Liver (tissue), 10 donors: ENCODE measurements at places on chromosomes 13 and 19. TPM values are rescaled to one million over a fixed set of nuclear protein-coding genes. Genes with fewer than 3 reads are reported as not detected.
A peak's percentile ranks its signal among the peaks of the same experiment; 100 is the strongest.

DNA sequence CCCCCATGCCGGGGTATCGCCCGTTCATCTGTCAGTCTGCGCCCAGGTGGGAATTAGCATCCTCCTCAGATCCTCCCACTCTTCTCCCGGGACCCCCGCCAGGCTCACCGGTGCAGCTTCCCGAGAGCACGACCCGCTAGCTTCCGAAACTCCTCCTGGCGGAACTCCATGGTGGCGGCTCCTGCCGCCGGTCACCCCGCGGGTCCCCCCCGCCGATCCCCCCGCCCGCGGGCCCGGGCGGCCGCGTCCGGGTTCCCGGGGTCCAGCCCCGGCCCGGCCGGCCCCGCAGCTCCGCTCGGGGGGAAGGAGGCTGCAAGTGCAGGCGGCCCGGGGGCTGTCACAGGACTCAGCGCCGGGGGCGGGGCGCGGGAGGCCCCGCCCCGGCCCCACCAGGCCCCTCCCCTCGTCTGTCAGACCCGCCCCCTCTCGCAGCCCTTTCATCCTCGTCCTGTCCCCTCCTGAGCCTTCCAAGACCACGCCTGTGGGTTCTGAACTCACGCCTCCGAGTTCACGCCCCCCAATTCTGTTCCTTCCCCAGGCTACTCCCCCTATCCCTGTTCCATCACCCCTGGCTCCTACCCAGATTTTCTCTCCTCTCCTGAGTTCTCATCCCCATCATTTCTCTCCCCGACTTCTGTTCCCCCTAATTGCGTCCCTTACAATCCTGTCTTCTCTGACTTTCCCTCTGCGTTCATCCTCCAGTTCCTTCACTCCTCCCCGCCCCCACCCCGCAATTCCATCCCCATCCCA lies at the start of gene SLC17A7:
Gene SLC17A7, minus strand, starts transcription at position 318 of the 750 bp plus-strand sequence. Its CDS starts 148 bp downstream, at position 170.
- H3K36me3 ChIP-seq = peaks cover 2% of the 10 kb centered on the region
- peaks cover 4% of the 10 kb centered on the region for H3K4me1 ChIP-seq
- DNase-seq = no peak
- peaks cover 3% of the 10 kb centered on the region for H3K27me3 ChIP-seq

DNA sequence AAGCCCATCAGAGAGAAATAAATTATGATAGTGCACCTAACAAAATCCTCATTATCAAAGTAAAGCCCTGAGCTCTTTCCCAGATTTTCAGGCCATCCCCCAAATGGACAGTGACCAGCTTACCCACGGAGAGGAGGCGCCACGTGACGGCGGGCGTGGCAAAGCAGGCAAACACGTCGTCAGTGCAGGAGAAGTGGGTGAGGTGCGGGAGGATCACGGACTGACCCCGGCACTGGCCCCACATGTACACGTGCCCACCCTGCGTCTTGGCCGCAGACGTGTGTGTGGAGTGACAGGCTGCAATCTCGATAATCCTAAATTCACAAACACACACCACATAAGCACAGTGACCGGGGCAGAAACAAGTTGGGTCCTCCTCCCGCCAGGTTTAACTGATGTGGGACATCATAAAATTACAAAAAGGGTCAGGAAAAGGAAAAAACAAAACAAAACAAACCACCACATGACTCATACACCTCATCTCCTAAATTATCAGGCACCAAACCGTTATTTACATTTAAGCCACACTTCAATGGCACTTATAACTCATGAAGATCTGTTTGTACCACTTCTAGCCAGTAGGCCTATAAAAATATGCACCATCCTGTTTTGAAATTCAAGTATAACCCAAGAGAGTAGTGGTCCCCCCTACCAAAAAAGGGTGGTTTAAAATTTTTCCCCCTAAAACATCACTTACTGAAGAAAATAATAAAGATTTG lies 30.1 kb downstream of the RCBTB2 start:
- no peak overlapping the region for H3K27ac ChIP-seq
- H3K27me3 ChIP-seq = no peaks in the 10 kb centered on the region
- peaks cover 2% of the 10 kb centered on the region for H3K36me3 ChIP-seq

- H3K27me3 ChIP-seq = no peaks in the 10 kb centered on the region
- no peak for DNase-seq
- no peak overlapping the region for H3K27ac ChIP-seq
- no peak overlapping the region for H3K4me3 ChIP-seq
- no peaks in the 10 kb centered on the region for H3K36me3 ChIP-seq
These were observed 217.1 kb downstream of the COL4A1 start for GRCh38 chr13:110089815-110090214.

DNA sequence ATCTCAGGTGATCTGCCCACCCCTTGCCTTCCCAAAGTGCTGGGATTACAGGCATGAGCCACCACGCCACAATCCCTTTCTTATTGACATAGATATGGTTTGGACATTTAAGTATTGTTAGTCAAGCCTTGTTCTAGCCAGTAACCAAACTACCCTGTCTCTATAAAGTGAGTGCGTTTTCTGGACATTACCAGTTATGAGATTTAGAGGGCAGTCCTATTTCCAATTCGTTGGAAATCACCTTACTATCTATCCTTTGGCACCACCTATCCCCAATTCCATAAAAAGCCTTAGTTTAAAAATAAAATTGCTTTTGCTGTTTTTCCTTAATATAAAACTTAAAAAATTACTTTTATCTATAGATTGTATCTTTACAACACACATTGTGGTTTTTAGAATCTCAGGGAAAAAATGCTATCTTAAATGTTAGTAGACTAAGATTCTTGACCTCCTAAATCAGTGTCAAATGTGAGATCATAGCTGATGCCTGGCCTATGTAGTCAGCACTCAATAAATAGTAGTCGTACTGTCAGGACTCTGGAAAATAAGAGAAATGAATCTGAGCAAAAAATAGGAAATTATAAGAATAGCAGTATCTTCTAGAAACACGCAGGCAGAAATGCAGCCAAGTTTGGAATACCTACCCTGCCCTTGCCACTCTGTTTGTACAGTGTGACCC lies 57.0 kb downstream of the NUFIP1 start:
- no peak overlapping the region for H3K4me3 ChIP-seq
- peak overlapping the region; percentile 9 for H3K27ac ChIP-seq
- H3K36me3 ChIP-seq = no peaks in the 10 kb centered on the region
- no peak for DNase-seq

- no peak overlapping the region for H3K27ac ChIP-seq
- no peaks in the 10 kb centered on the region for H3K27me3 ChIP-seq
- no peak overlapping the region for H3K4me3 ChIP-seq
- H3K4me1 ChIP-seq = peaks cover 12% of the 10 kb centered on the region
- no peak for DNase-seq
These were observed 20.3 kb downstream of the ZC3H4 start for GRCh38 chr19:47093254-47093653.

- H3K4me3 ChIP-seq = no peak overlapping the region
- peak; percentile 27 for DNase-seq
- peaks cover 9% of the 10 kb centered on the region for H3K36me3 ChIP-seq
- H3K27me3 ChIP-seq = no peaks in the 10 kb centered on the region
These were observed 4.7 kb downstream of the PCID2 start for GRCh38 chr13:113203507-113204377.

- H3K27me3 ChIP-seq = no peaks in the 10 kb centered on the region
- H3K36me3 ChIP-seq = no peaks in the 10 kb centered on the region
- no peak overlapping the region for H3K4me3 ChIP-seq
- no peak for DNase-seq
- H3K4me1 ChIP-seq = no peaks in the 10 kb centered on the region
- no peak overlapping the region for H3K27ac ChIP-seq
These were observed 122.3 kb downstream of the ZDHHC20 start for GRCh38 chr13:21336609-21337349.

DNA sequence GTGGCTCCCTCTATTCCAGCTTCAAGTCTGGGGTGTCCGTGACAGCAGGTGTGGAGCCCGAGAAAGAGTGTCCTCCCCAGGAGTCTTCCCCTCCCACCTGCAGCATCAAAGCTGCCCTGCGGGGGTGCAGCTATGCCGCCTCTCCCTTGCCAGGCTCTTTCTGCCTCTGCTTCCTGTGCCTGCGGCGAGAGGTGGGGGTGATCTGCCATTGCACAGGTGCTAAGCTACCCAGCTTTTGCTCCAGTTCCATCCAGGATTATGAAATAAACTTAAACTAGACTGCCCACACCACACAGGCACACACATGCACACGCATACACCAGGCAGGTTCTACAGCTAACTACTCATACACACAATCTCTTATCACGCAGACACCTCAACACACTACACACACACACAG lies 104.7 kb upstream of the CLDN10 start:
- H3K27me3 ChIP-seq = no peaks in the 10 kb centered on the region
- no peak overlapping the region for H3K27ac ChIP-seq
- DNase-seq = no peak
- no peaks in the 10 kb centered on the region for H3K4me1 ChIP-seq
- H3K36me3 ChIP-seq = no peaks in the 10 kb centered on the region

DNA sequence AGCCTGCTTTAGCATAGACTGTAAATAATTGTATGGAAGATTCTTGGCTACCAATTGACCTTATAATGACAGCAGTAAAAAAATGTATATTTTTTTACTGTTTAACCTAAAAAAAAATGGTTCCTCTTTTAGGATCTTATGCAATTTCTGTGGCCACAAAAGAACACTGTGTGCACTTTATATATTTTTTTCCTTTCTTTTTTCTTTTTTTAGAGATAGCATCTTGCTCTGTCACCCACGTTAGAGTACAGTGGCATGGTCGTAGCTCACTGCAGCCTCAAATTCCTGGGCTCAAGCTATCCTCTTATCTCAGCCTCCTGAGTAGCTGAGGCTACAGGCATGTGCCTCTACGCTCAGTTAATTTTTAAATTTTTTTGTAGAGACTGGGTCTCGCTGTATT lies 6.1 kb downstream of the FLT3 start:
- peaks cover under 1% of the 10 kb centered on the region for H3K4me1 ChIP-seq
- DNase-seq = no peak
- no peak overlapping the region for H3K4me3 ChIP-seq
- H3K36me3 ChIP-seq = no peaks in the 10 kb centered on the region

DNA sequence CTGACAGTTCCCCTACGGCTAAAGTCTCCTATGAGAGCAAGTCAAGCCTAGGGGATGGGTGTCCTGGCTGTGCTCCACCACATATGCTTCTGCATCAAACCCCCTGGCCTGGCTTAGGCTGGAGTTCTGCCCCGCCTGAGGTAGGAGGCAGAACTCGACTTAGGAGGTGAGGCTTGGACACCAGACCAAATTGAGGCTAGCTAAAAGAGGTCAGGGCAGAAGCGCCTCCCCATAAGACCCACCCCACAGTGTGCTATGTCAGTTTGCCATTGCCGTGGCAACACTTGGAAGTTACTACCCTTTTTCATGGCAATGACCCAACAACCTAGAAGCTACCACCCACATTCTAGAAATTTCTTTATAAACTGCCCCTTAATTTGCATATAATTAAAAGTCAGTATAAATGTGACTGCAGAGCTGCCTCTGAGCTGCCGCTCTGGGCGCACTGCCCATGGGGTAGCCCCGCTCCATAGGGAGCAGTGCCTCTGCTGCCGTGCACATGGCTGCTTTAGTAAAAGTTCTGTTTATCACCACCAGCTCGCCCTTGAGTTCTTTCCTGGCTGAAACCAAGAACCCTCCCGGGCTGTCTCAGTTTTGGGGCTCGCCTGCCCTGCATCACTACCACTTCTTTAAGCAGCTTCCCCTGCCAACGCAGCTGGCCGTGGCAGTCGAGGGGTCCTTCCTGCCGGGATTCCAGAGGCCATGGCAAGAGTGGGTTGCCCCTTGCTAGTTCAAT lies 20.2 kb downstream of the AP1M1 start:
- no peaks in the 10 kb centered on the region for H3K4me1 ChIP-seq
- no peak overlapping the region for H3K4me3 ChIP-seq
- peaks cover 31% of the 10 kb centered on the region for H3K36me3 ChIP-seq
- no peaks in the 10 kb centered on the region for H3K27me3 ChIP-seq
- no peak overlapping the region for H3K27ac ChIP-seq

DNA sequence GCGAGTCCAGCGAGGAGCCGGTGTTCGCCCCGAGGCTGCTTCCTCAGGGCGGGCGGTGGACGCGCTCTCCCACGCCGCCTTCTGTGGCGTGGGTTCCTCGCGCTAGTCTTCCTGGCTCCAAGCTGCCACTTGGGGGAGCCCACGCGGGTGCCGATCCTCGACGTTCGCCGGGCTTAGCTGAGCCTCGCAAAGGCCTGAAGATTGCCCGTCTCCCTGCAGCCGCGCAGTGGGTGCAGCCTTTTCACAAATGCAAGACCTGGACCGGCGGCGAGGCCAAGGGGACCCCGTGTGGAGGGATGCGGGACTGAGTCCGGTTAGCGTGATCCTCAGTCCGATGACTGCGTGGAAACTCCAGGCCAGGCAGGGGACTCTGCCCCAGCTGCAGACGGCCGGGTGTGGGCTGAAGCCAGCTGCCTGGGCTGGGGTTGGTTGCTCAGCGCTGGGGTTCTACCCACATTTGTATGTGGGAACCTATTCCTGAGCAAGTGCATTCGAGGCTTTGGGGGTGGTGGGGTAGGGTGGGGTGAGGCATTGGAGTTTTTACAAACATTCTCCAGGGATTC lies 16.6 kb upstream of the LRP3 start:
- no peak for DNase-seq
- H3K36me3 ChIP-seq = no peaks in the 10 kb centered on the region
- peak overlapping the region; percentile 72 for H3K27ac ChIP-seq
- no peaks in the 10 kb centered on the region for H3K27me3 ChIP-seq

ZNF709 gene
- 1.9 TPM for total RNA-seq

KIRREL2 gene
- not detected for total RNA-seq

TEAD2 gene
- total RNA-seq = 3.3 TPM

LRRC25 gene
- total RNA-seq = 13.4 TPM

SLITRK5 gene
- under 0.01 TPM for total RNA-seq

CD22 gene
- total RNA-seq = 4.1 TPM

CGB1 gene
- not detected for total RNA-seq

LSM4 gene
- total RNA-seq = 42.4 TPM

ISYNA1 gene
- total RNA-seq = 8.0 TPM
